ENCODE measurements at places on chromosomes 3 and 15. TPM values are rescaled to one million over a fixed set of nuclear protein-coding genes. Genes with fewer than 3 reads are reported as not detected.
A peak's percentile ranks its signal among the peaks of the same experiment; 100 is the strongest.

CCDC174 gene
- 13.5 TPM for total RNA-seq

CPA3 gene
- 1.3 TPM for total RNA-seq

GRCh38 chr3:30042274-30042859 is 564.0 kb upstream of the TGFBR2 start:
- peak; percentile 83 for DNase-seq

GRCh38 chr3:61522060-61522459 is 39.3 kb upstream of the PTPRG start:
- no peak for DNase-seq

- no peak for DNase-seq
Measured at GRCh38 chr3:127524296-127524896, 66.1 kb downstream of the TPRA1 start.

GRCh38 chr3:192866804-192867203 is 50.9 kb downstream of the MB21D2 start:
- no peak for DNase-seq

Measured in LHCN-M2 (cell line).